IMR-90 (cell line): ENCODE measurements at places on chromosomes 2 and 18. TPM values are rescaled to one million over a fixed set of nuclear protein-coding genes. Genes with fewer than 3 reads are reported as not detected.

COLEC11 gene
- 0.24 and 0.55 TPM in 2 replicates for polyA plus RNA-seq

DNA sequence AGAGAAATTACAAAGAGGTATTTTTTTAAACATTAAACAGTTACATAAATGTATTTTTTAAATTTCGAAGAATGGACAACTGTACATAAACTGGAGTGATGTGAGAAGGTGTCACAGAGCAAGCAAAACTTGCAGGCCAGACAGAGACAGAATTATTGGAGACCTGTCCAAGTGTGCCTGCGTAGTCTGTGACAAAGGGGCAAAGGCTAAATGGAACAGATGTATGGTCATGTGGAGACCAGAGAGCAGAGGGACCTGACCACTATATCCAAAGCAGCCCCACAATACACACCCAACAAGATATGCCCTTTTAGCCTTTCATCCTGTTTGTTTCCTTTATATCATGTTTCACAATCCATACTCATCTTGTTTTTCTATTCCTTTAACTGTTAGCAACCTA, 225.3 kb upstream of the VWC2L start:
- no peak for DNase-seq

DNA sequence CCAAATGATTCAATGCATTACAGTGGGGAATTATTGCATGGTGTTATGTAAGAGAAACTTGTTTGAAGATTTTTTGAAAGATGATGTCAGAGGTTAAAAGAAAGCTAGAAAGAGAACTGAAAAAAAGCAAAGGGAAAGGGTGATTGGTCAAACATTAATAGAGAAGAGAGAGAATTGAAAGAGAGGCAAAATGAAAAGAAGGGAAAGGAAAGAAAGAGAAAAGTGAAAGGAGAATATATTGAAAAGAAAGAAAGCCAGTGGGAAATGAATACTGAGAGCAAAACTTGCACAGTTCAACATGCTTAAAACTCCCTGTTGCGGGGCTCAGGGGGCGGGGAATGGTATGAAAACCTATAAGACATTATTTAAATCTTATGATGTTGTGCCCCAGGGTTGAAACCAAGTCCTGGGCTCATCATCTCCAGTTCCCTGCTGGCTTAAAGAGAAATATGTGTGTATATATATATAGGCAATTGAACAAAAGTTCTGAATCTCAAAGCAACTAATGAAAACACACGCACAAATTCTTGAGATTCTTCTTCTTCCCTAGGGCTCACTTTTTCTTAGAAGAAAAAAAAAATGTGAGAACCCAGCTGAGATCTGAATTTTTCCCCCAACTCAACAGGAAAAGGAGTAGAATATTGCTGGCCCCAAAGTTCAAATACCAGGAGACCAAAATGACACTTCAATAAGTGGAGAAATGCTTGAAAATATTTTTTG, 2045.9 kb upstream of the CELF4 start:
- DNase-seq = peak; percentile 4

GRCh38 chr2:122851972-122852531, 1096.6 kb downstream of the TSN start:
- no peak for DNase-seq

DNA sequence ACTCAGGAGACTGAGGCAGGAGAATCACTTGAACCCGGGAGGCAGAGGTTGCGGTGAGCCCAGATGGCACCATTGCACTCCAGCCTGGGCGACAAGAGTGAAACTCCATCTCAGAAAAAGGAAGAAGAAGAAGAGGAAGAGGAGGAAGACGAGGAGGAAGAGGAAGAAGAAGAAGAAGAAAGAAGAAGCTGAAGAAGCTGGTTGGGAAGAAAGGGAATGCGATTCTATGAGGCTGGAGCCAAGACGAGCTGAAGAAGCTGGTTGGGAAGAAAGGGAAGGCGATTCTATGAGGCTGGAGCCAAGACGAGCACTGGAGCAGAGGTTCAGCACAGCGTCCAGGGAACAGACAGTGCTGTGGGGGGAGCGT, 30.3 kb upstream of the TAF1B start:
- DNase-seq = no peak

DNA sequence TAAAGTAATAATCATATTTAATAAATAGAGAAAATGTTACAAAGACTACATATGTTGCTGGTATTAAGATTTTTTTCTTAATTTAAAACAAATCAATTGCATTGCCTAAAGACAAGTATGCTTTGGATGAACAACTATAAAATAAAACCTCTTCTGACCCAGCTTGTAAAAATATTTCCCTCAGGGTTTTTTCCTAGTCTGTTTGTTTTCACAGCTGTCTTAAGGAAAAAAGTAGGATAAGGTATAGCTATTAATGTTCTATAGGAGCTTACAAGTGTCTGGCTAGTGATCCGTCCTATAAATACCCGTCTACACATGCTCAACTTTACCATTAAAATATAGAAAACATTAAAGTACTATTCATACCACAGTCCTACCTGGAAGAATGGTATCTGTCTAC, 97.1 kb downstream of the NOL10 start:
- no peak for DNase-seq

GRCh38 chr2:128734521-128735295, 416.0 kb upstream of the HS6ST1 start:
- DNase-seq = peak; percentile 29
